Neural crest cell (in vitro differentiated cells): ENCODE measurements at places on chromosomes 2 and 18. TPM values are rescaled to one million over a fixed set of nuclear protein-coding genes. Genes with fewer than 3 reads are reported as not detected.

DNA sequence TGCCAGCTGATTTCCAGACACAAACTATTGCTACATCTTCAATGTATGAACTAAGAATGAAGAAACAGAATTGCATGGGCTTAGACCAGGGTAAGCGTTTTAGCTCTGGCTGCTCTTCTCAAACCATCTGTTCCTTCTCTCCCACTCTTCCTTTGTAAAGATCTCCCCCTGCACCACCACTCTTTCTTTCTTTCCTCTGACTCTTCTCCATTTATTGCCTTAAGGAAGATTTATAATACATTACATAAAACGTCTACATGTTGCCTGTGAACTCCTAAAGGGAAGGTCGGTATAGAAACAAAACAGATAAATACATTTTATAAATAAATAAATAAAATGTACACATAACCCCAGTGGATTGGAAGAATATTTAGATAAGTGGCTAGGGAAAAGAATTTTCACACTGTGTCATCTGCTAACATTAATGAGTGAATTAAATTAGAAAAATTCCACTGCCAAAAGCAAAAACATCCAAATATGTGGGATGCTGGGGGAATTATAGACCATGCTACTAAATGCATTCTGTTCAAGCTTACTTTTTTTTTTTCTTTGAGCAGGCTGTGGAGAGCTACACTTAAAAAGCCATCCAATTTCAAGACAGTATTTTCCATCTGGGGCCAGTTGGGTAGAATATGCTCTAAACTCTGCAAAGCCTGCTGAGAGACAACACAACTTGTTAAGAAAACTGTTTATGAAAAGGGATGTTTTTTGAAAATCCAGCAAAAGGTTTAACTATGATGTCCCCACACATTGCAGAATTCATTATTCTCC is 41.5 kb downstream of the NCKAP5 start:
- no peak for DNase-seq
- H3K27ac ChIP-seq = no peak overlapping the region
- H3K36me3 ChIP-seq = peaks cover 3% of the 10 kb centered on the region
- no peak overlapping the region for H3K4me3 ChIP-seq
- H3K27me3 ChIP-seq = no peaks in the 10 kb centered on the region

DNA sequence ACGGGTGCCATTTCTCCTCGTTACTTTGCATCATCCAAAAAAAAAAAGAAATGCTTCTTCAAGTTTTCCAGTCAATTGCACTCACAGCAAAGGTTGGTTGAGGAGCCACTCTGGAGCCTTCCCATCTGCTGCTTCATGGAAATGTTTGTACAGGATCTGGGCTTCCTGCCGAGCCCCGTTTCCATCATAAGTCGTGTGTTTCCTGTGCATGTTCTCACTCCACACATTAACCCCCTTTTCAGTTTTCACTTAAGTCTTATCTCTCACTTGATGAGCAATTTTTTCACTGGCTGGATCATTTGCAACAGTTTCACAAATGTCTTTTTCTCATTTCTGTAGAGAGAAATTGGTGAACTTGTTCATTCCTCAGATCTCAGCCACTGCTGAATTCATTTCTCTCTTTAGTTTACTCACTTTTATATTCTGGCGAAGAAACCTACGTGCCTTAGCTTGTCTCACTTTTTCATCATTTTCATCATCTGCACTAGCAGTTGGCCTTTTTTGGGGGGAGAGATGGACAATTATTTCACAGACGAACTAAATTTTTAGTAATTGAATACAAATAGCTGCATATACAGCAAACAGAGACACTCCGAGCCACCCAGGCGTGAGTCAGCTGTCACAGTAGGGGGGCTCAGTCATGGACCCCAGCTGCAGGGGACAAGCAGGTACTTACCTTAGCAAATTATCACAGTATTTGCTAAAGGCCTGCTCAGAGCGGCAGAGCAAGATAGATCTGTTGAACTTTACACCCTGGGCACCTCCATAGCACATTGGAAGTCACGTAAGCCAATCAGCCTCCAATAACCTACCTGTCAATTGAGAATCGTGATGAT is 750.8 kb upstream of the ID2 start:
- DNase-seq = no peak
- H3K36me3 ChIP-seq = no peaks in the 10 kb centered on the region
- H3K27ac ChIP-seq = no peak overlapping the region
- H3K4me3 ChIP-seq = no peak overlapping the region
- H3K27me3 ChIP-seq = no peaks in the 10 kb centered on the region

DNA sequence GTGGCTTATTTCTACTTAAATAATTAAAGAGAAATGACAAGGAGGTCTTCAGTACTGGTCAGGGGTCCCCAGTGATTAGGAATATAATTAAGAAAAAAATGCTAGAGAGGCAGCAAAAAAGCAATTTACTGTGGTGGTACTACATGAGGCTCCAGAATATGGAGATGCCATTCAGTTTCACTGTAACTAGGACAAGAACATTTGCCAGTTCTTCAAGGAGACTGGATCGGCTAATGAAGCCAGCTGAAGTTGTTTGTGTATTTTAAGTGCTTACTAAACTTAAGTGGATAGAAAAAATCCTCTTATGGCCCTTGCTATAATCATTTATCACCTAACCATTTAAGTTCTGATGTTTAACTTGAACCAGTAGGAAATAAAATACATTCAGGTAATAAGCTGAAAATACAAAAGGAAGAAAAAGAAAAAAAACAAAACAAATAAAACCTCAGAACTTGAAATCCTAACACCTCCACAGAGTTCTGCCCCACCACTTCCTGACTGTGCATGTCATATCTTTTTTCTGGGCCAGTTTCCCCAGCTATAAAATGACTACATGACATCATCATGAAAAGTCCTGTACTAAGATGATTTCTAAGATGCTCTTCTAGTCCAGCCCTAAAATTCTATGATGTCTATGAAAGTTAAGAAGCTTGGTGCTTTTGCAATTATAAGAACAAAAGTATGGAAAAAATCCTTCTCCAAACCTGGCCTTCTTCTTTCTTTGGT is 98.0 kb downstream of the TRABD2A start:
- DNase-seq = no peak
- H3K27me3 ChIP-seq = no peaks in the 10 kb centered on the region
- no peak overlapping the region for H3K27ac ChIP-seq
- H3K4me3 ChIP-seq = no peak overlapping the region

- H3K4me1 ChIP-seq = peaks cover 10% of the 10 kb centered on the region
- no peak overlapping the region for H3K27ac ChIP-seq
- H3K36me3 ChIP-seq = no peaks in the 10 kb centered on the region
- H3K4me3 ChIP-seq = no peak overlapping the region
- H3K27me3 ChIP-seq = no peaks in the 10 kb centered on the region
- no peak for DNase-seq
Measured at GRCh38 chr18:76842837-76843530, 20.6 kb downstream of the ZNF236 start.

DNA sequence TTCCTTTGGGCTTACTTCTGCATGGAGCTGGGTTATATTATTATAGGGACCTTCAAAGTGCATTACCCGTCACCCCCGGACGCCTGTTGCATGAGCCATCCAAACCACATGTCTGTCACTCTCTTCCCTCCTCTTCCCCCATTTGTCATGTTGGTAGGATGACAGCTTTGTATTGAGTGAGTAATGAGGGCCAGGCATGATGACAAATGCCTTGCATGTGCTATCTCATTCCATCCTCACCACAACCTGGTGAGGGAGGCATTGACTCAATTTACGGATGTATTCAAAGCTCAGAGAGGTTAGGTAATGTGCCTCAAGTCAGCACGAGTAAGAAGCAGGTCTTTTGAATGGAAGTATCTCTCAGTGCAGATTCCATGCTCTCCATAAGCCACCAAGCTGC is 510.5 kb upstream of the TNP1 start:
- H3K27ac ChIP-seq = no peak overlapping the region
- no peaks in the 10 kb centered on the region for H3K36me3 ChIP-seq
- no peaks in the 10 kb centered on the region for H3K27me3 ChIP-seq
- no peak overlapping the region for H3K4me3 ChIP-seq
- H3K4me1 ChIP-seq = peaks cover 17% of the 10 kb centered on the region

Gene CHRND
- total RNA-seq = 4.1 and 5.8 TPM in 2 replicates

Gene C2orf80
- 0.73 and 1.0 TPM in 2 replicates for total RNA-seq
